ENCODE measurements at places on chromosomes 13 and 19.

DNA sequence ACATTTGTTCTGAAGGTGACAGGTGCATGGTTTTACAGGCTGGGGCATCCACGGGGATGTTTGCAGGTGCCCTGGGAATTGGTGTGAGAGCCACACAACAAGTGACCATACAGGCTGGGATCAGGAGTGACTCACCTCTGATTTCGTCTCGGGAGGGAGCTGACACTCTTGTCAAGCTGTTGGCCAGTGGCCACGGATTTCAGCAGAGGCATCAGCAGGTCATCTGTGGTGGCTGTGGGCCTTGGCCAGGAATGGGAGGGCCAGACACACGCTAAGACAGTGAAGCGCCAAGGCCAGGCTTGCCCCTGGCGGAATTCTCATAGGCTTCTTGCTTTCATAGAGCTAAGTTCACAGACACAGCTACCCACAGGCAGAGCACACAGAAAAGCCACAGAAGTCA, 108.6 kb downstream of the HSPH1 start:
- no peak for DNase-seq

DNA sequence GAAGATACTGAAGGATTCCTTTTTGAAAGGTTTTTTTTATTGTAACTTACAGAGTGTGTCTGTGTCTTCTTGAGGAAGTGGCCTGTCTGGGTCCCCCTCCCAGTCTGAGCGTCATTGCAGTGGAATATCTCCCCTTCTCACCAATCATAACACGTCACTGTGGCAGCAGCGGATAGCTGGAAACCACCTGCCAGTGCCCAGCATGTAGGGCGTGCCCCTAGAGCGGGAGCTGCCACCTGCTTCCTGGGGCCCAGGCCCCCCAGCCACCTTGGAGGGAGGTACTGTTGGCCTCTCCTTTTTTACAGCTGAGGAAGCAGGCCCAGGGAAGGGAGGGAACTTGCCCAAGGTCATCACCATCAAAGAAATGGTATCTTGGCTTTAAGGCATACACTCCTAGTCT, 4.6 kb upstream of the DNM2 start:
- no peak for DNase-seq

DNA sequence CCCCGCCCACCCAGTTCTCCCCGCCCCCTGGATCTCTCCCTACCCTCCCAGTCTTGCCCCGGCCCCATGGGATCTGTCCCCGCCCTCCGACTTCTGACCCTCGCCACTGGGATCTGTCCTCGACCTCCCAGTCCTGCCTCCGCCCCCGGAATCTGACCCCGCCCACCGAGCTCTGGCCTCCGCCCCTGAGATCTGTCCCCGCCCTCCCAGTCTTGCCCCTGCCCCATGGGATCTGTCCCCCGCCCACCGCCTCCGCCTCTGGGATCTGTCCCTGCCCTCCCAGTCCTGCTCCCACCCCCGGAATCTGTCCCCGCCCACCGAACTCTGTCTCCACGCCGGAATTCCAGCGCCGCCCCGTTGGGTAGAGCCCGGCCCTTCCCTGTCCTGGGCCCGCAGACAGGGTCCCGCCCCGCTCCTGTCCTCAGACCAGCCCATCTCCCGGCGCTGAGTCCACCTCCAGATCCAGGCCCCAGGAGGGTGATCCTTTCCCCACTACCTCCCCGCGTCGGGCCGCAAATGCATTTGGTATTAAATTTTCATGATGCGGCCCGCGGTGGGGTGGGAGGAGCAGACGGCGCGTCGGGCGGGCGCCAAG, 1.5 kb upstream of the SLC17A7 start:
- peak; percentile 23 for DNase-seq

DNA sequence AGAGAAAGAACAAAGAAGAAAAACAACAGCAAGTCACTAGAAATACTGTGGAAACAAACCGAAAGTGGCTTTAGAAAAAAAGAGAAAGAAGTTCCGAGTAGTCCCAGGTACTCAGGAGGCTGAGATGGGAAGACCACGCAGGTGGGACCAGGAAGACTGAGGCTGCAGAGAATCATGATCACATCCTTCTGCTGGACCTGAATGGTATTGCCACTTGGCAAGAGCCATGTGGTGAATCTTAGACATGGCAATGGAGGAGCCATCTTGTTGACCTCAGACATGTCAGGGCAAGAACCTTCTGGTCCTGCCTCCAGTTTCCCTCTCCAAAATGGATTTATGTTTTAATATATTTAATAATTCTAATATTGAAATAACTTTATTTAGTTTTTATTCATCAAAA, 37.4 kb upstream of the ZNF724 start:
- DNase-seq = no peak

GRCh38 chr19:31268751-31269383, 80.4 kb downstream of the TSHZ3 start:
- DNase-seq = no peak

GRCh38 chr13:73603646-73604045, 530.6 kb downstream of the KLF12 start:
- no peak for DNase-seq

DNA sequence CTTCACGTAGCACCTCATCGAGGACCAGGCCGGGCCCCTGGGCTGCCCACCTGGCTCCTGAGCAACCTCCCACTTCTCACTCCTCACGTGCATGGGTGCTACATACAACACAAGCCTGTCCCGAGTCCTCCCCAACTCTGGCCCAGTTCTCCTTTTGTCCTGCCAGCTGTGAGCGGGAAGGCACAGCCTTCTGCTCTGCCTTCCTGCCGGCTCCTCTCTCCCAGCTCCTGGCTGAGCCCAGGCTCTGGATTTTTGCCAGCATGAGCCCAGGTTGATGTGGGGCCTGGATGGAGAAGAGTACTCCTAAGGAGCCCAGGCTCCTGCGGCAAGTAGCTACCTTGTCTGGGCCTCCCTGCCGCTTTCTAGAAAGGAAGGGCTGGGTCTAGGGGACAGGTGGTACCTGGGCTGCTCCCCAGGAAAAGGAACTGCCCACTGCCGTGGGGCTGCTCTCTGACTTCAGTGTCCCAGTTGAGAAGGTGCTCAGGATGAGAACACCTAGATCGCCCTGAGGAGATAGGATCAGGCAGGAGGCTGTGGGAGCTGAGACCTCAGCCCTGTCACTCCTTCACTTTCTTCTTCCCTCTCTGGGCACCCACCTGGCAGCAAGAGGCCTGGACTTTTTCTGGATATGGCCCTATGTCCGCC, 23.6 kb downstream of the LYL1 start:
- no peak for DNase-seq

DNA sequence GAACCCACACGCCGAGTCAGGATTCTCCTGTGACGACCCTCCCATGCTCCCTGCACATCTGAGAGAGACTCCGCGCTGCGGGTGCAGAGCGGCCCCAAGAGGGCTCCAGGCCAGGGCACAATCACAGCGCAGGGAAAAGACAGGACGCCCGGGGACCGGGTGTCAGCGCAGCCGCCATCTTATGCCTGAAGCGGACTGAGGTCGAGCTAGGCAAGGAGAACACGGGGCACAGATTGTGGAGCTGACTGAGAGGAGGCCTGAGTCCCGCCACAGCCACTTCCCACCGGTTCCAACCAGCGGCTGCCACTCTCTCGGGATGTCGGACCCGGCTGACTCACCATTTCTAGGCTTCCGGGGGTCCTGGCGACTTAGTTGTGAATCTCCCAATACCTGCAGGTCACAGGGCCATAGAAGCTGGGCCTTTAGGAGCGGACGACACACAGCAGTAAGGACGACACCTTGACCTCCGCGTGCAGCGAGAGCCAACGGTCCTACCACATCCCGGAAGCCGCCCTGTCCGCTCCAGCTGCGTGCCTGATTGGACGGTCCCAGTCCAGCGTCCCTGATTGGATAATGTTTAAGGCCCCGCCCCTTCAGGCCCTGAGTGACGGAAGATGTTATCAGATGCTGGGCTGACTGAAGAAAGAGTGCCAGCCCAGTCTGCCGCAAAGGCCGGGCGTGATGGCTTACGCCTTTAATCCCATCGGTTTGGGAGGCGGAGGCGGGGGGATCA, at the start of gene ZNF728:
ZNF728 (minus strand) TSS at position 487 of the 733 bp plus-strand sequence; CDS start at position 341, 146 bp downstream.
- DNase-seq = no peak

DNA sequence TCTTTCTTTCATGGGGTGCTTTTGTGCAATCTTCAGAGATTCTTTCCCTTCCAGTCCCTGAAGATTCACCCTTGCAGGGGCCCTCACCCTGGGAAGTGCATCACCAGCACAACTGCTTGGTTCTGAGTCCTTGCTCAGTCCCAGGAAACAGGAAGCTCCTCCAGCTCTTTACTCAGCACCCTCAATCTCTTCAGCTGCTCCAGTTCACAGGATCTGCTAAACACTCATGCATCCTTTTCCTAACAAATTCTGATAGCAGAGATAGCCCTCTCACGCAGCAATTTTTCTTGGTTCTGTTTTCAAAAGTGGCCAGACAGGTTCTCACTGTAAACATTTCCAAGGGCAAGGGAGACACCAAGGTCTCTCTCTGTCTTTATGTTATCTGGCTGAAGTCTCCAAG, 823.1 kb downstream of the LIG4 start:
- DNase-seq = no peak

- no peak for DNase-seq
These were observed 41.9 kb downstream of the GPC6 start for GRCh38 chr13:93268327-93269028.

DNA sequence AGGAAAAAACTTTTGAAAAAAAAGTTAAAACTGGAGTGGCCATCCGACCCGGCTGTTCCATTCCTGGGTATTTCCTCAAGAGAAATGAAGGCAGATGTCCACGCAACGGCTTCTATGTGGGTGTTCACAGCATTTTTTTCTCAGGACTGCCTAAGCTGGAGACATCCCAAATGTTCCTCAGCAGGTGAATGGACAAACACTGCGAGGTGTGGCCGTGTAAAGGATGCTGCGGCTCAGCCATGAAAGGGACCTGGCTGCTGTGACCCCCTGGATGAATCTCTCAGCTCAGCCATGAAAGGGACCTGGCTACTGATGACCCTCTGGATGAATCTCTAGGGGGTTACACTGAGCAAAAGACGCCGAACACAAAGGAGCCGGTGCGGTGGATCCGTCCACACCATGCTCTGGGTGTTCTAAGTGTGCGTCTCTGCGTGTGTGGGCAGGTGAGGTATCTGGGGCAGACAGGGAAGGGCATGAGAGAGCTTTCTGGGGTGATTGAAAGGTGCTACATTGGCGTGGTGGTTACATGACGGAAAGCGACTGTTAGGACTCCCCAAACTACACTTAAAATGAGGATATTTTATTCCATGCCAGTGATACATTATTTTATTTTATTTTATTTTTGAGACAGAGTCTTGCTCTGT, 7.2 kb upstream of the ASPDH start:
- DNase-seq = no peak

DNA sequence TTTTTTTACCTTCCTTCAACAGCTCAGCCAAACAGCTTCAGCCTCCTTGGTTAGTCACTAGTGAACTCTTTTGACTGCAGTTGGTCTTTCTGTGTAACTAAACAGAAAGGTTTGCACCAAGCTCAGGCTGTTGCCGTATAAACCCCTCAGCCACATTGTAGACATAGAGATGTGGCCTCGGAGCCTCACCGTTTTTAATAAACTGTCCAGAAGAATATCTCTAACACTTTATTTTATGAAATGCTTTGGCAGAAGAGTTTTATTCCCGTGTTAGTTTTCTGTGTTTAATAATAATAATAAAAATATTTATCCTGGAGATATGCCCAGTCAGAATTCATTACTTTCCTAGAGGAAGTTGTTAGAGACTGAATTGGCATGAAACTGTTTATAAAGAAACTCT, 171.7 kb upstream of the MAB21L1 start:
- no peak for DNase-seq

- DNase-seq = no peak
These were observed at the start of gene SMIM17 for GRCh38 chr19:56642711-56643459. SMIM17 (plus strand) TSS chr19:56643159; CDS start chr19:56645668, 2,509 bp downstream.

GRCh38 chr13:44352671-44353070, 21.0 kb upstream of the SERP2 start:
- DNase-seq = no peak

- no peak for DNase-seq
These were observed 11.3 kb downstream of the LSM4 start for GRCh38 chr19:18311502-18312091.

GRCh38 chr13:23140492-23140891, 40.3 kb upstream of the SGCG start:
- DNase-seq = no peak

- DNase-seq = no peak
These were observed 572.7 kb downstream of the IRS2 start for GRCh38 chr13:109213714-109214113.

- no peak for DNase-seq
These were observed 459.4 kb downstream of the FOXO1 start for GRCh38 chr13:40207001-40207478.

DNA sequence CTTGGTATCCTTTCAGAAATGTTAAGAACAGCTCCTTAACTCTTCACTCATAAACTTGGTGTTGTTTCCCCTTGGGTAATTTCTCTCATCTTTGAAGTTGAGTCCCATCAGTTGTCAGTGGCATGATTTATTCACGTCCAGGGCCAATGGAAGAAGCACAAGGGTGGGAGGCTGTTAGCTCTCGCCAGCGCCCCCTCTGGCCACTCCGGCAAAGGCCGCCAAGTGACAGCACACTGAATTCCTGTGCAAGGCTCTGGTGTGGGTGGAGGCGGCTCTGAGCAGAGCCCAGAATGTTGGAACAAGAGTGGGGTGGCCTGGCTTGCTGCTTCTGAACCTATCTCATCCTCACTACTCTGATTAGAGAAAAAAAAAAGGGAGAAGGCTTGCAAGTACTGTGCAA, 13.1 kb upstream of the MEDAG start:
- DNase-seq = no peak

DNA sequence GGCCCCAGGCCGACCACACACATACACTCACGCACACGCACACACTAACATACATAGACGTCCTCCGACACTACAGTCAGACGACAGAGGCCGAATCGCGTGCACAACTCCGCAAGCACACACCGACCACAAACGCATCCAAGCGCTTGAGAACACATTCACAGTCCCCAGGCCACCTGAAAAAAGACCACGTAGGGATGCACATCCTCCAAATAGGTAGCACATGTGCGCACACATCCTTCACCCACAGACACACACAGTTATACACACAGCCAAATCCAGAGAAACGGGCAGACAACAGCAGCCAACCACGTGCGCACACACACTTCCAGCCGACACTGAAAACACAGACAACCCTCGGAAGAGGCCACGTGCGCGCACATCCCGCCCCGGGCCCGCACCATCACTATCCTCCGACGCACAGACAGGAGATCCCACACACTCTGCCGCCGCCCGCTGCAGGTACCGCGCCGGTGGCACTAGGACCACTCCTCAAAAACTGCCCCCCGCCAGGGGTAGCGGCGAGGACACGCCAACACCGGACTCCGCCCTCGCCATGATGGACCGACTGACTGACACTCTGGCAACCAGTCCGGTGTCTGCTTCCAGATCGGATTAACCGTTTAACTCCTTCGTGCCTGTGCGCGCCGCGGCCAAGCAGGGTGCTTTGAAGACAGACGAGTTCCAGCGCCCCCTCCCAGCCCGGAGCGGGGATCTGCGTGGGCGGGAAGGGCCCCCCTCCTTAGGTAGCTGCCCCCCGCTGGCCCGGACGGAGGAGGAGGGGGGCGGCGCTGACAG, 493 bp upstream of the PDE4A start:
- peak; percentile 28 for DNase-seq

DNA sequence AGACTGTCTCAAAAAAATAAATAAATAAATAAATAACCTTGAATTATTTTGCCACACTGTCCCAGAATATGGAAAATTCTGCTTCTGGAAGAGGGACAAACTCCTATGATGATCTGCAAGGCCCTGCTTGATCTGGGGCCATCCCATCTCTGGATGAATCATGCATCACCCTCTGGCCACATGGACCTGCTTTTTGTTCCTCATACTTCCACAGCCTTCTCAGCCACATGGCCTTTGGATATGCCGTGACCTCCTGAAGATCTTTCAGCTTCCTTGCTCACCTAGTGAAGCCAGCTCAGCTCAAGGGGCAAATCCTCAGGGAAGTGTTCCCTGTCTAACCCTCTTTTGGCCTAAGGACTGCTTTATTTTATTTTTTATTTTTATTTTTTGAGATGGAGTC, 10.3 kb downstream of the IER2 start:
- DNase-seq = no peak

Data from activated effector memory CD4-positive, alpha-beta T cell treated with Interleukin-2 at 50 U/mL for 16 hours (primary cell).